NCI-H1092 treated with DMSO at 0.1 percent for 48 hours (cell line): ENCODE measurements at places on chromosomes 4 and X.

DNA sequence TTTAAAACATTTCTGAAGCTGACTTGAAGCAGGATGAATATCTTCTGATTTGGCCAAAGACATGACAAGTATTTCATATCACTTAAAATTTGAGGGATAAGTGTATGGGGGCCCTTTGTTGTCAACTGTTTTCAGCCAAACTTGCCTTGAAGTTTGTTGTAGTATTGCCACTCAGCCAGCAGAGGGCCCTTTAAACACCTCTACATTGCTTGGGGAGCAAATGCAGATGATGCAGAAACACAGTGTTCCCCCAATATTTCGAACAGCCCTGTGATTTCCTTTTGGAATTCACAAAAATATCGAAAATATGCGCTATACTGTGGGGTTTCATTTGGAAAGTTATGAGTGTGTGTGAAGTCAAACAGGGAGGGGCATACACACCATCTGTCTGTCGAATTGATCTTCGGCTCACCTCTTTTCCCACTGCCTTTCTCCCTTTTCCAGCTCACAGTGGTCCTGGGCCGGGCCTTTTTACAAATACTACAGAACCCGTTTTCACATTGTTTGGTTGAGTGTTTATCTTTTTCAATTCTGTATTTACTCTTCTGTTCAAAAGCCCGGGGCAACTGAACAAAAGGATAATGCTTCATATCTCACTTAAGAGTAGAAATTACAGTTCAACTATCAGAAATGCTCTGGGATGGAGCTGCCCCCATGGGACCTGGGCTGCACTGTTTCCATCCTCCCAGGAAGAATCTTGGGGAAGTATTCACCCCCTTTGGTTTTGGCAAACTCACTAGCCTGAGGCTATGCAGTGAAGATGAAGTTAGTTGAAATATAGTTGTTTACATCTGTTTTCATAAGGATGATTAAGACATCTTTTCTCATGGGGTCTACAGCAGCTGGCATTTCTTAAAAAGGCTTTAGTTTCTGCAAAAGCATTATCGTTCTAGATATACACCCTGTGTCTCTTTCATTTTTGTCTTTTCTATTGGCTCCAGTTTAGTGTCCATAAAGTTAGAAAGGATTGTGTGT is 137.6 kb downstream of the EGF start:
- DNase-seq: peak; percentile 8

DNA sequence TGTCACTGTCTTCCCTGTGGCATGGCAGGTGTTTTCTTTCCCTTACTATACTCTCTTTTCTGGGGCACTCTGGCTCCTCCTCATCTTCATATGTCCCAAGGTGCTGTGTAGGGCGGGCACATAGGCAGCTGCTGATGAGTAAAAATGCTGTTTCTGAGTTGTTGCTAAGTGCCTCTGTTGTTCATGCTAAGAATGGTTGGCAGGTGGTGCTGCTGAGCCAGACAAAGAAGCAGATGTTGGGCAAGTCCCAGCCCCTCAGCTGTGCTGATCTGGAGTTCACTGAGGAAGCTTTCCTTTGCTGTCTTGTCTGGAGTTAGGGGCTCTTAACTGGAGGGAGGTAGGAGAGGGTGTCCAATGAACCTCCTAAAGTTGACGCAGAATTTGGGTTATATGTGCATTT is 40.6 kb downstream of the HADH start:
- DNase-seq: no peak

DNA sequence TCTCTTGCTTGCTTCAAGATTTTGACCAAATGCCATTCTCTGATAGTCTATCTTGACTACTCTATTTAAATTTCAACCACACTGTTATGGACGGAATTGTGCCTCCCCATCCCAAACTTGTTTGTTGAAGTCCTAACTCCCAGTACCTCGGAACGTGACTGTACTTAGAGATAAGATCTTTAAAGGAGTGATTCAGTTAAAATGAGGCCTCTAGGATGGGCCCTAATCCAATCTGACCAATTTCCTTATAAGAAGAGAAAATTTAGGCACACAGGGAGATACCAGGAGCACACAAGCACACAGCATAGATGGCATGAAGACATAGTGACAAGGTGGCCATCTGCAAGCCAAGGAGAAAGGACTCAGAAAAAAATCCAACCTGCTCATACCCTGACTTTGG is 269.9 kb downstream of the KCNIP4 start:
- DNase-seq: no peak

DNA sequence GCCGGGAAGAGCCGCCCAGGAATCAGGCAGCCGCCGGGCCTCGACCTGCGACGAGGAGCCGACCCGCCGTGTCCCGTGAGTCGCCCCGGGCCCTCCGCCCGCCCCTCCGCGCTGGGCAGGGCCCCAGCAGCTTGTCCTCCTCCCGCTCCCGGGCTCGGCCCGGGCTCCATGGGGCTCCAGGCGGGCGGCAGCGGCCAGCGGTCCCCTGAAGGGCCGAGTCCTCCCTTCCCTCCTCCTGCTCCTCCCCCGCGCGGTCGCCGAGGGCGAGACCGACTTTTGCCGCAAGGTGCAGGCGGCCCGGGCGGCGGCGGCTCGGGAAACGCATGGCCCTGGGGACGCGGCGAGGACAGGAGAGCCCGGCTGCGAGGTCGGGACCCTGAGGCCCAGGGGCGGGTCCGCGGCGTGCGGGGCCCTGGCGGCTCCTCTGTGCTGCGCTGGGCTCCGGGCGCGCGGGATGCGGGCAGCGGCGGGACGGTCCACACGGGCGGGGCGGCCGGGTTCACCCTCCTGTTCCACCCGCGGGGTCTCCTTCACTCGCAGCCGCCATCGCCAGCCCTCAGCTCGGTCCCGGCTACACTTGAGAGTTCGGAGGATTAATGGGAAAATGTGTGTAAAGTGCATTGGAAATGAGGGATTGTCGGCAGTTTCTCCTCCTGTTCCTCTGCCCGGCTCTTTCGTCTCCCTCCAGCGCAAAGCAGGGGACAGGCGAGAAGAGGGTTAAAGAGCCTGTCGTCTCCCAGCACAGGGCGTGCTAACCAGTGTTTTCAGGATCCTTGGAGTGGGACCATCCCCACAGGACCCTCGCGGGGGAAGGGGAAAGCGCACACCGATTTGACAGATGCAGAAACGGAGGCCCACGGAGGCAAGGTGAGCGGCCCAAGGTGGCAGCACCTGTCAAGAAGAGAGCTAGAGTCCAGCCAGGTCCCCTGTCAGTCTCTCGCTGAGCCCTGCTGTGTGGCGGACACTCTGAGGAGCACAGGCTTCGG is 16.6 kb upstream of the ZNF718 start:
- DNase-seq: no peak

DNA sequence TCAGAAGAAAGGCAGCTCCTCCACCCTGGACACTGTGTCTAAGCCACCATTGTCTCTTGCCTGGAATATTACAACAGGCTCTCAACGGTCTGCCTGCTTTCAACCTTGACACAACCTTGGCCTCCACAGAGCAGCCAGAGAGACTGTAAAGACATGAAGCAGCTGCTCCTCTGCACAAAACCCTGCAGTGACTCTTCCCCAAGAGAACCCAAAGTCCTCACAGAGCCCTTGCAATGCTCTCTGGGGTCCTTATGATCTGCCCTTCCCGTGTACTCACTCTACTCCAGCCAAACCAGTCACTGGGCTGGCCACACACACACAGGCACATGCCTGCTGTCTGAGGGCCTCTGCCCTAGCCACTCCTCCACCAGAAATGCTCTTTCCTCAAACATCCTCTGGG is 75.9 kb upstream of the CPEB2 start:
- DNase-seq: no peak

GRCh38 chr4:145446184-145446583 is 35.5 kb upstream of the SMAD1 start:
- DNase-seq: no peak

DNA sequence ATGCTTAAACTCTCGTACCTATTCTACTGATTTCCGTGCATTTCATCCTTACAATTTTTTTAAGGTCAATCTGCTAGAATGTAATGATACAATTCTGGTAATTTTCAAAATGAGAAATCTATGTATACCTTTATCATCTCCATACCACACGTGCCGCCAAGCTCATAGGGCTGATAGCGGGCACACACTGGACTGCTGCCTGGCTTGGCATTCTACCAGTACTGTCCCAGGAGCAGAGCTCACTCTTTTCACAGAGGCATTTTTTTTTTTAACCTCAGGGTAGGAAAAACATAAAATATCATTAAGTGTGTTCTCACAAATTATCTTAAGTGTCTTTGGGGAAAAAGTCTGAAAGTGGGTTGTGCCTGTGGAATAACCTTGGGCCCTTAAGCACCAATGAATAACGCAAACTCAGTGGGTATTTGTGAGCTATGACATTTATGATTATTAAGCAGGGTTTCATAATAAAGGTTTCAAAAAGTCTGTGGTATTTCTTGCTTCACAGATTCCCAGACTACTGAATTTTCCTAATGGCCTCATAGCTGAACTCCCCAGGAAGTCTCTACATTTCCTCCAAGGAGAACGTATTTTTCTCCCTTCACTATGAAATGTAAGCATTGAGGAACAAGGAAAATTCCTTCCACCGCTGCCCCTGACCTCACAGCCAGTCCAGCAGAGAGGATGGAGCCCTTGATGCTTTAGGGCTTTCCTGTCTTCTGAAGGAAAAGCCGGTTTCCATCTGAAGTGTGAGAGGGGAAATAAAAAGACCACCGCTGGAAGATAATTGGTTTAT is 125.2 kb downstream of the ELOVL6 start:
- DNase-seq: no peak

DNA sequence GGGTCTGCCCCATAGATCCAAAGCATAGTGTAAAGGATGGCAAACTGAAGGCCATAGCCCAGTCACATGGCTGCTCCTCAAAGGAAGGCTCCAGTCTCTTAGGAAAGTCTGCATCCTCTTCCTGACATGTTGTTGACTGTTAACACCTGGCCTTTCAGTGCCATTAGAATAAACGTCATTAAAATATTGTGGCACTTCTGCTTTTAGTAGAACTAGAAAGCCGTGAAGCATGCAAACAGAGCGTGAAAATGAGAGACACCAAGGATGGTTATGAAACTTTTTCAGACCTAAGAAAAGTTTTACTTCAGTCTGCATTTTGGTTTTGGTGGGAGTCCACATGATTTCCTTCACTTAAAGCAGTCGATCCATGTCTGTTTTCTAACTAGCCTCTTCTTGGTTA is 41.1 kb upstream of the AFF2 start:
- no peak for DNase-seq

GRCh38 chr4:128305942-128306341 is 18.3 kb upstream of the PGRMC2 start:
- DNase-seq: no peak

GRCh38 chr4:53562409-53562808 is 28.9 kb downstream of the LNX1 start:
- DNase-seq: no peak

- DNase-seq: no peak
Measured at GRCh38 chr4:76564123-76564915, 129.3 kb downstream of the SHROOM3 start.

GRCh38 chrX:78923198-78924015 is 21.8 kb upstream of the P2RY10 start:
- DNase-seq: no peak

DNA sequence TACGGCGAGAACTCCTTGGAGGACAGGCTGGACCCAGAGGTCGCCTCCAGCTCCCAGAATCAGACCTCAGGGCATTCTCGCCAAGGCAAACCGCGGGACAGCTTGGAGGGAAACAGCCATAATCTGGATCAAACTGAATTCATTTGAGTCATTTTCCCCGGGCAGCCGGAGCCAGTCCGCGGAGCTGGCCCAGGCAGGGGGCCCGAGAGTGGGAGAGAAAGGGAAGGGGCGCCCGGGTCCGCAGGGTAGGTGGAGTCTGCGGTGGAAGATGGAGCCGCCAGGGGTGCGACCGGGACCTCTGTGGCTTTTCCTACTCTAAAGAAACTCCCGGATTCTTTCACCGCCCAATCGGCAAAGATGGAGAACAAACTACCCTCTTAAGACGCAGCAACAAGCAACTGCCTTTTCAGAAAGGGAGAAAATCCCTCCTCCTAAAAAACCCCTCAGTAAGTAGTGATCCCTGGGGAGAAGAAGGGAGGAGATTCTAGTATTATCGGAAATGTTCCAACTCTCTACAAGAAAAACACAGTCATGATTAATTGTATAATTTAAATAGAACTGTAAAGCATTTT is 5.2 kb downstream of the NKX3-2 start:
- DNase-seq: no peak

- no peak for DNase-seq
Measured at GRCh38 chr4:165678236-165678935, 194.7 kb upstream of the TLL1 start.

- DNase-seq: no peak
Measured at GRCh38 chr4:168099195-168099594, 6.9 kb downstream of the ANXA10 start.

- peak; percentile 43 for DNase-seq
Measured at GRCh38 chr4:145618210-145618931, 814 bp upstream of the MMAA start.

DNA sequence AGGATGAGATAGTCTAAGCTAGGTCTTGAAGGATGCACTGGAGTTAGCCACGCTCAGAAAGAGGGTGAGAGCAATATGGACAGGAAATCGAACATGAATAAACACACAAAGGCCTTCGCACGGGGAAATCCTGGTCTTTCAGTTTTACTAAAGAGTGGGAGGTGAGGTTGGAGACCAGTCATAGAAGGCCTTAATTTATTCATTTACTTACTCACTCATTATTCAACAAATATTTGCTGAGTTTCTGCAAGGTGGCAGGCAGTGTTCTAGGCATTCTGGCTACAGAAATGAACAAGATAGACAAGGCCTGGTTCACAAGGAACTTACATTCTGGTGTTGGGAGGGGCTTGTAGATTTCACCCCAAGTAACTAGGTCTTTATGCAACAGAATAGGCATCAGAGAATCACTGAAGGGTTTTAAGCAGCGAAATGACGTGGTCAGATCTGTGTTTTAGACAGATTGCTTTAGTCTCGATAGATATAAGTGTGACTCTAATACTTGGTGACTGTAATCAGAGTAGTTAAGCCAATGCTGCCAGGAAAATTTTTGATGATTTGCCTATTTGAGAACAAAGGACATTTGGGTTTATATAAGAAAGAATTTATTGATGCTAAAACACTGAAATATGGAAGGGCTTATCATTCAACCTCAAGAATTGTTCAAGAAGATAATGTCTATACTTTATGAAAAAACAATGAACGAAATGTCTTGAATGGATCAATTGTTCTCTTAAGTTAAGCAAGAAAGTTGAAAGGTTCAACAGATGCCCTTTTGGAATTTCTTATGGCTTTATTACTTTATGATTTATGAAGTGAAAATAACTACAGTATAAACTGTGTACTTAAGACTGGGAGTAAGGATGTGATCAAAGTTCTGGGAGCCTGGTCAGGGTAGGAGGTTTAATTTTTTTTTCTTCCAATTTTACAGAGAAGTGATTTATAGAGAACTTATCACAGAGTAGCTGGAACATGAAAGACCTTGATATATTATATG is 184.4 kb upstream of the CASK start:
- DNase-seq: no peak

GRCh38 chr4:680928-681645 is 6.7 kb downstream of the MYL5 start:
- DNase-seq: no peak

DNA sequence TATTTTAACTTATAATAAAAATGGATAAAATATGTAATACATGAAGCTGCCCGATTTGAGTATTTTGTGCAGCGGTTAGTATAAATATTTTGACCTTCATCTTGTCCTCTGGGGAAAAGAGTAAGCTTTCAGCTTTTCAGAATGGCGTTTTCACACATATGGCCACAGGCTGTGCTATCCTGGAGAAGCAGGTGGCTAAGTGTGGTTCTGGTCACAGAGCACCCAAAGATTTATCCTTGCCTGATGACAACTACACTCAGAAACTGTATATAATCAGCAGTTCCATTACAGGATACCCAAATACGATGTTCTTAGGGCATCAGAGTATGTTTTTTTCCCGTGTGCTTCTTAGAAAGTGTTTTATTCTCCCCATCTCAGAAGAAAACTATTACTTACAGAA is 42.3 kb upstream of the ANK2 start:
- DNase-seq: no peak

- no peak for DNase-seq
Measured at GRCh38 chr4:156983366-156983765, 11.8 kb upstream of the PDGFC start.
